NCI-H2081 (cell line): ENCODE measurements at places on chromosomes 6 and 20.
A peak's percentile ranks its signal among the peaks of the same experiment; 100 is the strongest.

GRCh38 chr6:22294301-22294700, 2.5 kb downstream of the PRL start:
- peak; percentile 19 for DNase-seq

GRCh38 chr6:33205191-33206026, 954 bp downstream of the HSD17B8 start:
- no peak for DNase-seq

GRCh38 chr6:8944548-8944947, 509.2 kb upstream of the SLC35B3 start:
- DNase-seq, result no peak

DNA sequence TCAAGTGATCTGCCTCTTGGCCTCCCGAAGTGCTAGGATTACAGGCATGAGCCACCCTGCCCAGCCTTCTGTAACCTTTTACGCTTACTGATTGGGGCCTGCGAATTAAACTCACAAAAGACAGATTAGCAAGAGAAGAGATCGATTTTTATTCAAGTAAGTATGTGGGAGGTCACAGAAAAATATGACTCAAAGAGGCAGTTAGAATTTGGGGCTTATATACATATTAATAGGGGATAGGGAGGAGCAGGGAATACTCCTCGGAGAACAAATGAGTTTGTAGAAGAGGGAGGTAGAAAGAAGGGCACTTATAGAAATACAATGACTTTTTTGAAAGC, 78.9 kb downstream of the CD24 start:
- DNase-seq, result no peak

- no peak for DNase-seq
Observed at GRCh38 chr6:41655646-41656001, 17.4 kb downstream of the MDFI start.

DNA sequence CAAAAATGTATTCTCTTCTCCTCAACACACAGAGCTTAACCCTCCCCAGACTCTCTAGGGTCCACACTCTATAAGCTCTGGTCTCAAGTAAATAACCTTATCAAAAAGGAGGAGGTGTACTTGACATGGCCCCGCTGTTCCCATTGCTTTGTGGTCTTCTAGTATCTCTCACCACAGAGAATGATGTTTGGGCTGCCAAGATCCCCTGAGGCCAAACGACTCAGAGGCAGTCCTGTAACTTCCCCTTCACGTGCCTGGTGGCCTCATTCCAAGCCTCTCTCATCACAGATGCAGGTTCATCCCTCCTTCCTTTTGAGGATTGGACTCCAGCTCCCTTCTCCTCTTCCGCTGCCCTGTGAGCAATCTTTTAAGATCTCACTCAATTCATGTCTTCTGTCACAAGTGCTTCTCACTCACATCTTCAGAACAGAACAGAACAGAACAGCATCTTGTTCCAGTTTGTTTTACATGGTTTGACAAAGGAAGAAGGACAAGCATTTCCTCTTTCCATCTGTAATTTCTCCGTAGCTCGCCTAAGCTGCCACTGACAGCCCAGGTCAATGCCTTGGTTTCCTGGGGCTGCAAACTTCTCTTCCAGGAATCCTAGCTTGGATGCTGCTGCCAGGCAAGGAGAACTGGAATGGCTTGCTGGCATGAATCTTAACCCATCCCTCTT, 541.5 kb downstream of the CD83 start:
- no peak for DNase-seq

- no peak for DNase-seq
Observed at GRCh38 chr20:40807821-40808170, 118.8 kb upstream of the MAFB start.

DNA sequence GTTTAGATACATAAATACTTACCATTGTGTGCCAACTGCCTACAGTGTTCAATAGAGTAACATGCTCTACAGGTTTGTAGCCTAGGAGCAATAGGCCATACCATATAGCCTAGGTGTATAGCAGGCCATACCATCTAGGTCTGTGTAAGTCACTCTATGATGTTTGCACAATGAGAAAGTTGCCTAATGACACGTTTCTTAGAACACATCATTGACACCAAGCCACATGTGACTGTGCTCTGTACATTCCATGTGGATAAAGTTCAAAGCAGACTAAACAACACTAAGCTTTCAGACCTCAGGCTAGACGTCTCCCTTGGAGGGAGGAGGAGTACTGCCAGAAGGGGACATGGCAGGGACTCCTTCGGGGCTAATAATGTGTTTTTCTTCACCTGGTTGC, 93.6 kb downstream of the KIF16B start:
- no peak for DNase-seq

DNA sequence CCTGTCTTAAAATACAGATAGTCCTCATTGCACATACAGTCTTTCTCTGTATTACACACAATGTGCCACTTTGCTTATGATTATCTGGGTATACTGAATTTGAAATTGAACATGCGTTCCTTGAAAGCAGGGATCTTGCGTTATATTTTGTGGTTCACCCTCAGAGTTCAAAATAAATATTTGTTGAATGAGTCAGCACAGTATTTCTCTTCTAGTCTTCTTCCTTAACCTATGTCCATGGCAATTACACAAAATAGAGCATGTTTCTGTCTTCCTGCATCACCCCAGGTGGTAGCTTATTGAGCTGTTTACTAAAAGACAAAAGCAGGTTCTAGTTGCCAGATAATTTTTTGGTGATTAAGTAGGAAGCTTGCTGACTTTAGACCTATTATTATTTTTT, 272.9 kb upstream of the FERMT1 start:
- DNase-seq, result peak; percentile 45
